ENCODE measurements at places on chromosomes 3 and 15.

GRCh38 chr3:187616307-187616972 is 53.8 kb downstream of the SST start:
- peak; percentile 3 for DNase-seq

- no peak for DNase-seq
Observed at GRCh38 chr15:66702787-66703539, 927 bp downstream of the SMAD6 start.

DNA sequence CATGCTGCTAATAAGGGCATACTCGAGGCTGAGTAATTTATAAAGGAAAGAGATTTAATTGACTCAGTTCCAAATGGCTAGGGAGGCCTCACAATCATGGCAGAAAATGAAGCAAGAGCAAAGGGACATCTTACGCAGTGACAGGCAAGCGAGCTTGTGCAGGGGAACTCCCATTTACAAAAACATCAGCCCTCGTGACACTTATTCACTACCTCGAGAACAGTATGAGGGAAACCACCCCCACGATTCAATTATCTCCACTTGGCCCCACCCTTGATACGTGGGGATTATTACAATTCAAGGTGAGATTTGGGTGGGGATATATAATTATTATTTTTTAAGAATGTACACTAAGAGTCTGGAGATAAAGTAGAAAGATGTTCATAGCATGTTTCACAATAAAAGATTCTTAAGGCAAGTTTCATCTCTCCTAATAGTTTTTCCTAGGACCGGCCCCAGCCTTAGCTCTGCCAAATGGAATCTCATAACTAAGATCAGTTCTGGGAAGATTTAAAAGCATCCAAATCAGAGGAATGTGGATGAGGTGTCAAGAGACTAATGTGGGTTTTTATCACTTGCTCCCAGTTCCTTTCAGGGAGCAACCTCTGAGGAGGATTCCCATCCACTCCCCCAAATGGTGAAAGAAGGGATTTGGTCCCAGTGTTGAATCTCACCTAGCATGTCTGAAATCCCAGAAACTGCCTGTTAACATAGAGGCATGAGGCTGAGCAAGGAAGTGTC is 221.0 kb downstream of the ZMAT3 start:
- no peak for DNase-seq

- DNase-seq, result no peak
Observed at GRCh38 chr15:59148153-59148833, 43.3 kb downstream of the CCNB2 start.

- DNase-seq, result no peak
Observed at GRCh38 chr3:50486219-50486888, 17.1 kb downstream of the CACNA2D2 start.

DNA sequence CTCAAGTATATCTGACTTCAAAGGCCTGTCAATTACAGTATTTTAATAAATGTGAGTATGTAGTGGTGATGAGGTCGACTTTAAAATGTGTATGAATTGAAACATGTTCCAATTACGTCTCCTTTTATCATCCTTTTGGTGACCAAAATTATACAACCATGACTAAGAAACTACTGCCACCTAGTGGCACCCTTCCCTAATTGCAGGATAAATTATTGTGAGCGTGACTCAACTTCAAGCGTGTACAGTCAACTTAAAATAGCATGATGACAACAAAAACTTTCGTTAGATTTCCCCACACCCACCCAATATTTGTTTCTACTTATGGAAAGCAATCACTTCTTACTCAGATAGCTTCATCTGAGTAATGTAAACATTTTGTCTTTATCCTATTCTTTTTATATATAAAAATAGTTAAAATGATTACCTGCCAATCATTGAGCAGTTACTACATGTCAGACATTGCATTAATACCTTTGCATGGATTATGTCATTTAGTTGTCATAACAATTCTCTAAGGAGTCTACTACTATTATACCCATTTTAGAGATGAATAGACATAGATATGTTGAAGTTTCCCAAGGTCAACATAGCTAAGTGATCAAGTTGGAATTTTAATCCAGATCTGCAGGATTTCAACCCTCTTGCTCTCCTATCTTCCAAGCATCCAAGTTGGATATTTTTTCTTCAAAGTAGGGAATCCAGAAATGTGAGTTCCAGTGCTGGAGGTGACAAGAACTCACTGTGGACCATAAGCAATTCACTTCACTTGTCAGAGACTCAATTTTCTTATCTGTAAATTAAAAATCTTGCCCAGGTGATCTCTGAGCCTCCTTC is 106.0 kb downstream of the MEX3B start:
- no peak for DNase-seq

DNA sequence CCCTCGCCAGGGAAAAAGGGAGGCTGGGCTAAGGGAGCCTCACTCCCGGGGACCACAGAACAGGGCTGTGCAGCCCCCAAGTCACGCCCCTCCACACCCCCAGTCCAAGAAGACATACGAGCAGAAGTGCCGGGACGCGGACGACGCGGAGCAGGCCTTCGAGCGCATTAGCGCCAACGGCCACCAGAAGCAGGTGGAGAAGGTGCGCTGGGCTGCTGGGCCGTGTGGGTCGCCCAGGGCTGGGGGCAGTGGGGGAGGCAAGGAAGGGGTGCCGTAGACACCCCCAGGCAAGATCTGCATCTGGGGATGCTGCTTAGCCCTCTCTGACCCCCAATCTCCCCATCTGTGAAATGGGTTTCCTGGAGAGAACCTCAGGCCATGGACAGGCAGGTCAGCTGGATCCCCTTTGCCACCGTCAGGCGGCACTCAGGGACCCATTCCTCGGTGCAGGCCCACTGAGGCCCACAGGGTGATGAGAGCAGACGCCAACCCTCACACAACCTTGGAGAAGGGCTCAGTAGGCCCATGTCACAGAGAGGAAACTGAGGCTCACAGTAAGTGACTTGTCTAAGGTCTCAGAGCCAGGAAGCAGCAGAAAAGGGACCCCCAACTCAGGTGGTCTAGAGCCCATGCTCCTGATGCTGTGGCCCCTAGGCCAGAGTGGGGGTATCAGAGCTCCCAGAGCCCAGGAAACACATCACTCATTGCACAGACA is 33.7 kb downstream of the PSTPIP1 start:
- no peak for DNase-seq

DNA sequence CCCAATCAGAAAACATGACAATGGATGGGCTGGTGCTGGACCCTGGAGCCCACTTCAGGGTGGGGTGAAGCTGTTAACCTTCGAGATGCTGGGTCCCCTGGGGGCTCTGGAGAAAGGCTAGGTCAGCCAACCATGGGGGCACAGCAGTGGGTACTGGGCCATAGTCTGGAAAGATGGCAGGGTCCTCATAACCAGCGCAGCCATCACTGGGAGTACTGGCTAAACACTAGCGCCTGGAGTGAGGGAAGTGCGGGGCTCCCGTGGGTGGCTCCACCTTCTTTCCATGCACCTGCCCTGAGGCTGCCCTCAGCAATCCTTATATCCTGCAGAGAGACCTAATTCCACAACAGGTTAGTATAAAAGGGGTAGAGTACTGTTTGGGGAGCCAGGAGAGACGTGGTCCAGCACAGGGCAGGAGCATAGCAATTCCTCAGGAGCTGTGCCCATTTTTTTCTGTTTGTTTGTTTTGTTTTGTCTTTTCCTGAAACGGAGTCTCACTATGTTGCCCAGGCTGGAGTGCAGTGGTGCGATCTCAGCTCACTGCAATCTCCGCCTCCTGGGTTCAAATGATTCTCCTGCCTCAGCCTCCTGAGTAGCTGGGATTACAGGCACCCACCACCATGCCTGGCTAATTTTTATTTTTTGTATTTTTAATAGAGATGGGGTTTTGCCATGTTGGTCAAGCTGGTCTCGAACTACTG is 122.6 kb upstream of the MEF2A start:
- no peak for DNase-seq

DNA sequence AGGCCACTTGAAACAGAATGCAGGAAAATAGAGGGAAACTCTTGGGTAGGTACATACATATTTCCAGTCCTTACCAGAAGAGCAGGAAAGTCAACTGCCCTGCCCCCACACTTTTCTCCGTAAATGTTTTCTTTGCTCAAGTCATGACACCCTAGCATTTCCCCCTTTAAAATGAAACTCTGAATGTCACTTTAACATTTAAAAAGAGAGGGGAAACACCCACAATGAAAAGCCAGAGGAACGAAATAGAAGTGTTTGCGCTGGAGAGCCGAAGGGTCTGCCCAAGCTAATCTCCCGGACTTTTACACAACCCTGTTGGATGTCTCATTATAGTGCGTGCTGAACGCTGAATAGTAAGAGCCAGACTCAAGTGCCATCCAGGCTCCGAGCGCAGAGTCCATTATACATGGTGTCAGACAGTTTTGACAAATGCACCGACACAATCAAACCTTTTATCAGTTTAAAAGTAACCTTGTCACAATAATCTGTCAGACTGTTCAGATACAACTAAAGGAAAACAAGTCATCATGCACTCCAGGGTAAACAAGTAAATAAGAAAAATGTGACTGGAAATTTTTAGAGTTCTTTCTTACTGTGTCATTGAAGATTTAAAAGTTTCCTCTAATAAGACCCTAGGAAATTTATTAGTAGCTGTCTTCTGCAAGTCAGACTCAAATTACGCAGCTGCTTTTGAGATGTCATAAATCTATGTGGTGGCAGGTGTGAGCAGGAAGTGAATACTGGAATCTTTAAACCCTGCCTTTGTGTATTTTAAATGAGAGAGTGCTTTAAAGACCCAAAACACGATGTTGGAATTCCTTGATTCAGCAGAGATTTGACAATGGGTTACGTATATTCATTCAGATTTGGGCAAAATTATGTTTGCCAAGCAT is 159.8 kb downstream of the RBMS3 start:
- DNase-seq, result no peak
